ENCODE measurements at places on chromosomes 4 and X. TPM values are rescaled to one million over a fixed set of nuclear protein-coding genes. Genes with fewer than 3 reads are reported as not detected.

The PAGE1 gene
- not detected for polyA plus RNA-seq

The DHRSX gene
- 34.9 TPM for polyA plus RNA-seq

The SYP gene
- 1.7 TPM for polyA plus RNA-seq

DNA sequence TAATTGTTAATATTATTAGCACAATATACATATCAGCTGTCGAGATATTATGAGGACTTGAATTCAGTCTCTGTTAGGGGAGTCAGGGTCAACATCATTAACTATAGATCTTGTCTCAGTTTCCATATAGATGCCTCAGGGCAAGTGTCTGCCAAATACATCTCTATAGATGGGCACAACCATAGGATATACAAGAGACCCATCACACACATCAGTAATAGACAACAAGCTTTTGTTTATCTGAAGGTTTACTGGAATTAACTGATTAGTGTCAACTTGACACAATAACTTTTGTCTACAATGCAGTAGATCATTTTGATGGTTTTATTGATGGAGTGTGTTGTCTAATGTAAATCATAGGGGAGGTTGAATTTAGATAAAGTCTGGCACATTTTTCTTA lies 37.1 kb upstream of the PHOX2B start:
- no peak for DNase-seq

- no peak for DNase-seq
Observed at GRCh38 chrX:47902161-47902560, 65.5 kb downstream of the ZNF81 start.
